ENCODE measurements at places on chromosomes 2 and 18. TPM values are rescaled to one million over a fixed set of nuclear protein-coding genes. Genes with fewer than 3 reads are reported as not detected.

Gene CHST10
- total RNA-seq, result 11.8 TPM

Gene WDR43
- total RNA-seq, result 42.1 TPM

Gene ABCG8
- total RNA-seq, result not detected

Gene NEB
- total RNA-seq, result 3.3 TPM

Gene AMER3
- not detected for total RNA-seq

Gene PHOSPHO2
- total RNA-seq, result 2.2 TPM

Gene TUBA3E
- 49.7 TPM for total RNA-seq

Gene NR4A2
- total RNA-seq, result 4.0 TPM

Gene APOB
- 5.9 TPM for total RNA-seq

Gene COL6A3
- total RNA-seq, result 41.5 TPM

Gene FBLN7
- 0.46 TPM for total RNA-seq

Gene IL36B
- total RNA-seq, result not detected

Gene HJURP
- total RNA-seq, result 0.44 TPM

Gene RAX
- not detected for total RNA-seq

Gene CSRNP3
- total RNA-seq, result 2.8 TPM

Gene TCF23
- 0.07 TPM for total RNA-seq

Gene GLI2
- 1.7 TPM for total RNA-seq

DNA sequence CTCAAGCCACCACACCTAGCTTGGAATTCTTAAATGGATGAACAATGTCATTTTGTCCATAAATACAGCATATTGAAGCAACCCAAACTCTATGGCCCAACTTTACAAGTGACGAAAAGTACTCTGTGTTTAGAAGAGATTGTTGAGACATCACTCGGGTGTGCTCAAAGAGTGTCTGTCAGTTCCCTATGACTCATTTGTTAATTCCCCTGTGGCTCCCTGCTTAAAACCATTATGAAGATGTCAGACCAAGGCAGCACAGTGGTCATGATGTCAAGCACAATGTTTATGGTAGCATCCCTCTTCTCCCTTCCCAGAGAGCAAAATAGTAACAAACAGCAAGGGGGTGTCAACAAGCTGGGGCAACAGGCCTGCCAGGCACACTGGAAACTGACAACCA, 3.0 kb downstream of the LYG1 start:
- DNase-seq, result no peak
- H3K27ac ChIP-seq, result no peak overlapping the region
- no peak overlapping the region for H3K4me3 ChIP-seq
- no peaks in the 10 kb centered on the region for H3K4me1 ChIP-seq
- H3K36me3 ChIP-seq, result no peaks in the 10 kb centered on the region
- no peaks in the 10 kb centered on the region for H3K27me3 ChIP-seq

- H3K4me3 ChIP-seq, result no peak overlapping the region
- no peaks in the 10 kb centered on the region for H3K4me1 ChIP-seq
- H3K36me3 ChIP-seq, result no peaks in the 10 kb centered on the region
- H3K27me3 ChIP-seq, result no peaks in the 10 kb centered on the region
- H3K27ac ChIP-seq, result no peak overlapping the region
Observed at GRCh38 chr2:180905002-180905401, 75.4 kb upstream of the UBE2E3 start.

DNA sequence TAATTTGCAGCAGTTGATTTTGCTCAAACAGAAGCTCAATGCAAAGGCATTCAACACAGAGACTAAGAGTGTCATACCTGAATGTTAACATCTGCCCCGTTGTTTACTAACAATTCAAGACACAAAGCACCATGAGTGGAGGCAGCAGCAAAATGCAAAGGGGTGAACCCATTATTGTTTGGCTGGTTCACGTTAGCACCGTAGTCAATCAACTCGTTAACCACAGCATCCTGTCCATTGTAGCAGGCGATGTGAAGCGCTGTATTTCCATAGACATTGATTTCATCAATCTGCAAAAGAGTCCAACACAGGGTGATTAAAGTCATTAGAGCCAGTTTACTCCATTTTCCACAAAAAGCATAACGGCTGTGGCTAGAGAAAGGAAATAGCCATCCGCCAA, 189.3 kb downstream of the ANKRD44 start:
- H3K27ac ChIP-seq, result no peak overlapping the region
- H3K4me3 ChIP-seq, result no peak overlapping the region
- H3K4me1 ChIP-seq, result no peaks in the 10 kb centered on the region
- H3K36me3 ChIP-seq, result peaks cover 26% of the 10 kb centered on the region
- DNase-seq, result no peak

DNA sequence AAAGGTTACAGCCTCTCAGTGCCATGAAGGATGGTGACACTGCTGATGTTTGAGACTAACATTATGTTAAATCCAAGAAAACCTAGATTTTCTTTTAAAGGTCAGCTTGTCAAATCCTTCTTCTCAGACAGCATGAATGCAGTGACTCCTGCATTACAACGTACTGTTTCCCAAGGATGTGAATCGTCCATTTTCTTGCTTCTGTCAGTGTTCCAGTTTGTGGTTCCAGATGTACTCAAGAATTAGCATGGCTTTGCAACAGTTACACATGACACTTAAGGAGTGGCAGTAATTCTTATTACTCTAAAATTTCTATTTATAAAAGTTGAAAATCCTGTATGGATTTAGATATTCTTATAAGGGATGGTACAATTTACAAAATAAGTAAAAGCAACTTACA, 1.5 kb upstream of the TTC39C start:
- no peaks in the 10 kb centered on the region for H3K27me3 ChIP-seq
- H3K4me3 ChIP-seq, result no peak overlapping the region
- peaks cover 18% of the 10 kb centered on the region for H3K4me1 ChIP-seq
- no peaks in the 10 kb centered on the region for H3K36me3 ChIP-seq
- no peak for DNase-seq

GRCh38 chr18:34773378-34773777, 63.3 kb downstream of the DTNA start:
- H3K4me1 ChIP-seq, result peaks cover 35% of the 10 kb centered on the region
- H3K27ac ChIP-seq, result no peak overlapping the region
- H3K4me3 ChIP-seq, result no peak overlapping the region

DNA sequence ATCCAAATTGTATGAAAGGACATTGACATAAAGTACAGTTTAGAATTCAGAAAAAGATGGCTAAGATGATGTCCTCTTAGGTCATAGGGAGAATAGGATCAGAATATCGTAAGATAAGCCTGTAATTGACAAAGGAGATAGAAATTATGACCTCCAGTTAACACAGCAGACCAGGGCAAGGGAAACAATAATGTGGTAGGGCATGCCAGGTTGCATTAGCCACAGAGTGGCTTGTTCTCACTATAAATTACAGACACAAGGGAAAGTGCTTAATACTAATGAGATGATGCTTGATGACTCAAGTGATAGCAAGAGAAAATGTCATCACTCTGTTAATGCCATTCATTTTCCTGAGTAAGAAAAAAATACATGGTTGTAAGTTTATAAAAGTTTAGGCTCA, 48.9 kb upstream of the LRP1B start:
- no peaks in the 10 kb centered on the region for H3K27me3 ChIP-seq
- no peaks in the 10 kb centered on the region for H3K36me3 ChIP-seq

- H3K4me1 ChIP-seq, result no peaks in the 10 kb centered on the region
- no peaks in the 10 kb centered on the region for H3K27me3 ChIP-seq
- H3K4me3 ChIP-seq, result no peak overlapping the region
- H3K27ac ChIP-seq, result no peak overlapping the region
- H3K36me3 ChIP-seq, result no peaks in the 10 kb centered on the region
Observed at GRCh38 chr18:69774831-69775230, 172.8 kb downstream of the CD226 start.

- H3K4me1 ChIP-seq, result peaks cover 59% of the 10 kb centered on the region
- no peak for DNase-seq
- no peaks in the 10 kb centered on the region for H3K36me3 ChIP-seq
- H3K4me3 ChIP-seq, result no peak overlapping the region
- peak overlapping the region; percentile 40 for H3K27ac ChIP-seq
Observed at GRCh38 chr2:168244318-168244717, 3.1 kb downstream of the STK39 start.

- peaks cover 11% of the 10 kb centered on the region for H3K4me1 ChIP-seq
- no peaks in the 10 kb centered on the region for H3K36me3 ChIP-seq
- H3K27me3 ChIP-seq, result no peaks in the 10 kb centered on the region
- no peak overlapping the region for H3K4me3 ChIP-seq
- no peak overlapping the region for H3K27ac ChIP-seq
- no peak for DNase-seq
Observed at GRCh38 chr2:128550389-128550788, 231.7 kb upstream of the HS6ST1 start.

- H3K4me1 ChIP-seq, result no peaks in the 10 kb centered on the region
- no peaks in the 10 kb centered on the region for H3K27me3 ChIP-seq
- H3K4me3 ChIP-seq, result no peak overlapping the region
- no peak overlapping the region for H3K27ac ChIP-seq
- DNase-seq, result no peak
Observed at GRCh38 chr2:10570076-10570475, 119.7 kb downstream of the NOL10 start.

DNA sequence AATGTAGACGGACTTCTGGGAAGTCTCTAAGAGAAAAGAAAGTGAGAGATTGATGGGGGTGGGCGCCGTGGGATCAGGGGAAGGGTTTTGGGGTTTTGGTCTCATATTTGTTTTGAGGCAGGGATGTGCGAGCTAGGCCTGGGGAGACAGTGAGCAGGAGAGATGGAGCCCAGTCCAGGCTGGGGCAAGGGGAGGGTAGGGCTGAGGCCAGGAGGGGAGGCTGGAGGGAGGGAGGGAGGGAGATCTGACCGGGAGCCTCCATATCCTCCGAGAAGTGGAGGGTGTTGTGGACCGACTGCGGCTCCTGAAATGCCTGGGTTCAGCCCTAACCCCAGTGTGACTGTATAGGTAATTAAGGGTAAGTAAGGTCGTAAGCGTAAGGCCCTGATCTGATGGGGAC, 72.8 kb upstream of the ODC1 start:
- H3K27me3 ChIP-seq, result no peaks in the 10 kb centered on the region
- no peak for DNase-seq
- no peaks in the 10 kb centered on the region for H3K36me3 ChIP-seq
- H3K27ac ChIP-seq, result no peak overlapping the region
- H3K4me3 ChIP-seq, result no peak overlapping the region

DNA sequence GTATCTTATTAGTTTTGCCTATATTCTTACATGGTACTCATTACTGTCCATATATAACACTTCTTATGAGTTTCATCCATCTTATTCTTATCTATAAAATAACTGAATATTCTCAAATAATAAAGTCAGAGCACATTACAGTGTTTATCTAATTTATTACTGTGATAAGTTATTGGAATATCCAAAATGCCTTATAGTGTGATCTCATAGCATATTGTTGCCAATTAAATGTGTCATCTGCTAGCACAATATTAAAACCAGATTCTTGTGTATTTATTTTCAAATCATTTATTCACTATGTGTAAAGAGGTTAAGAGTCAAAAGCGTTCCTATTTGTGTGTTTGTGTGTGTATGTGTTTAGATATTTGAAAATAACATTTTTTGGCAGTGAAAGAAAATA, 151.9 kb downstream of the WDR7 start:
- H3K27ac ChIP-seq, result no peak overlapping the region
- no peaks in the 10 kb centered on the region for H3K27me3 ChIP-seq
- DNase-seq, result no peak
- H3K36me3 ChIP-seq, result no peaks in the 10 kb centered on the region
- H3K4me1 ChIP-seq, result no peaks in the 10 kb centered on the region

- peaks cover 24% of the 10 kb centered on the region for H3K4me1 ChIP-seq
- peak overlapping the region; percentile 94 for H3K27ac ChIP-seq
- H3K27me3 ChIP-seq, result peaks cover 9% of the 10 kb centered on the region
- H3K36me3 ChIP-seq, result no peaks in the 10 kb centered on the region
- DNase-seq, result no peak
Observed at GRCh38 chr2:219624565-219624964, 2.9 kb upstream of the SLC4A3 start.

GRCh38 chr2:113129519-113130078, 2.2 kb downstream of the IL1RN start:
- H3K27me3 ChIP-seq, result no peaks in the 10 kb centered on the region
- no peak overlapping the region for H3K4me3 ChIP-seq
- H3K4me1 ChIP-seq, result no peaks in the 10 kb centered on the region
- no peak overlapping the region for H3K27ac ChIP-seq

- no peaks in the 10 kb centered on the region for H3K27me3 ChIP-seq
- no peak for DNase-seq
- H3K27ac ChIP-seq, result no peak overlapping the region
- H3K4me3 ChIP-seq, result no peak overlapping the region
Observed at GRCh38 chr18:34248727-34249126, 24.0 kb upstream of the NOL4 start.

- H3K36me3 ChIP-seq, result no peaks in the 10 kb centered on the region
- no peak overlapping the region for H3K4me3 ChIP-seq
- H3K27me3 ChIP-seq, result no peaks in the 10 kb centered on the region
Observed at GRCh38 chr2:105238664-105239240, 2.8 kb upstream of the GPR45 start.

DNA sequence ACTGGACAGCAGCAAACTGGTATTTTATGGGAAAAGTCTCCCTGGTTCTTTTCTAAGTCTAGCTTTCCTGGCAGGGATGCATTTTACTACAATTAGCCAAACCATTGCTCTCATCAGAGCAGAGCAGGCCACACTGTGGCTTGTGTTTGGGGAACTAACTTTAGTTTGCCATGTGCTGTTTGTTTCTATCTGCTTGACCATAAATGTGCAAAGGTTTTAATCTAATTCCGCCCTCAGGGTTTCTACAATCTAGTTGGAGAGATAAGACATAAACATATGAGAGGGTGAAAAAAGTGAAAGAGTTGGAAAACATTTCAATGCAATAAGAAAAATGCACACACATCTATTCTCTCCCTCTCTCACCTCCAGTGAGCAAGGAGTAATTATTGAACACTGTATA, 86.9 kb upstream of the MAPK4 start:
- DNase-seq, result no peak
- H3K36me3 ChIP-seq, result no peaks in the 10 kb centered on the region
- no peak overlapping the region for H3K27ac ChIP-seq
- no peak overlapping the region for H3K4me3 ChIP-seq

- no peaks in the 10 kb centered on the region for H3K36me3 ChIP-seq
- no peak for DNase-seq
- no peaks in the 10 kb centered on the region for H3K4me1 ChIP-seq
- no peak overlapping the region for H3K27ac ChIP-seq
- no peaks in the 10 kb centered on the region for H3K27me3 ChIP-seq
Observed at GRCh38 chr2:44137872-44138551, 30.7 kb upstream of the PPM1B start.

GRCh38 chr2:33210626-33211025, 263.9 kb downstream of the LTBP1 start:
- H3K36me3 ChIP-seq, result no peaks in the 10 kb centered on the region
- H3K27ac ChIP-seq, result no peak overlapping the region
- H3K27me3 ChIP-seq, result no peaks in the 10 kb centered on the region
- H3K4me3 ChIP-seq, result no peak overlapping the region
- H3K4me1 ChIP-seq, result peaks cover 13% of the 10 kb centered on the region

DNA sequence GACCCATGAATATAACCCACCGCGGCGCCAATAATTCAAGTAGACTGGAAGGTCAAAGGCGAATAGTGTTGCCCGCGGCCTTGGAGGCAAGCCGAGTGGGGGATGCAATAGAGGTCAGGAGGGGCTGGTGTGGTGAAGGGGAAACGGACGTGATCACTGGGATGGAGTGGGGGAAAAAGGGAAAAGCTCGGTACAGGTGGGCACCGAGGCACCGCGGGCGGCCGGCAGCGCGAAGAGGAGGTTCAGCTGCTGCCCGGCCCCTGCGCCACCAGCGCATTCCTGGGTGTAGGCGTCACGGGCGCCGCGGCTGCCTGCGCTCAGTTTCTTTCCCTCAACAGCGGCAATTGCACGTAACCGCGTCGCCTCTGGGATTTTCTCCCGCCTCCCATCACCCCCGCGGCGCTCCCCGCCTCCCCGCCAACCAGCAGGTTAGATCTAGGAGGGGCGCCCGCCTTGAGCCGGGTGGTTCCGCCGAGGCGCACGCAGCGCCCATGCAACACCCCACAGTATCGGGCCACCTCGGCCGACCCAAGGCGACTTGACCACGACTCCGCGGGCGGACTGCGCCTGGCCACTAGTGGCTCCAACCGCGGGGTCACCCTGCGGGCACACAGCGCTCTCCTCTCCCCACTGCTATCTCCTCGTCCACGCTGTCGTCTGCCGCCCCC, 1.5 kb downstream of the RND3 start:
- H3K27ac ChIP-seq, result peak overlapping the region; percentile 96
- H3K36me3 ChIP-seq, result no peaks in the 10 kb centered on the region
- H3K4me1 ChIP-seq, result no peaks in the 10 kb centered on the region
- peak overlapping the region; percentile 61 for H3K4me3 ChIP-seq
- H3K27me3 ChIP-seq, result no peaks in the 10 kb centered on the region
